ENCODE measurements at places on chromosomes 16 and 17. TPM values are rescaled to one million over a fixed set of nuclear protein-coding genes. Genes with fewer than 3 reads are reported as not detected.

Gene DRC7
- not detected for total RNA-seq

Gene NPIPB9
- total RNA-seq = not detected

Gene MFAP4
- 0.07 TPM for total RNA-seq

Gene PPP1R27
- total RNA-seq = not detected

Gene CNGB1
- total RNA-seq = not detected

Gene GPATCH8
- total RNA-seq = 17.1 TPM

Gene HLF
- total RNA-seq = 5.3 TPM

Gene MYOCD
- 1.5 TPM for total RNA-seq

Gene NOD2
- total RNA-seq = 0.07 TPM

Gene GJC1
- total RNA-seq = 7.6 TPM

Gene RNF157
- total RNA-seq = 6.7 TPM

Gene WNT9B
- not detected for total RNA-seq

Gene CCL13
- not detected for total RNA-seq

Gene MYH13
- not detected for total RNA-seq

Gene STX1B
- total RNA-seq = 0.37 TPM

Gene KRT15
- total RNA-seq = 6.3 TPM

Gene OXLD1
- 48.3 TPM for total RNA-seq

Gene CES5A
- total RNA-seq = not detected

Gene OR3A3
- total RNA-seq = not detected

Gene TLCD3B
- 0.42 TPM for total RNA-seq

Gene IGFALS
- total RNA-seq = 0.07 TPM

Gene ASGR1
- total RNA-seq = not detected

Gene TNFSF12
- total RNA-seq = 13.3 TPM

Gene TP53TG3F
- not detected for total RNA-seq

Gene PRSS36
- total RNA-seq = 0.10 TPM

Gene BCAS3
- total RNA-seq = 9.3 TPM

Gene CBFB
- 86.5 TPM for total RNA-seq
